ENCODE measurements at places on chromosomes 4 and X.

GRCh38 chr4:114727461-114727860 lies 128.9 kb downstream of the UGT8 start:
- DNase-seq, result no peak

- no peak for DNase-seq
These were observed 71.7 kb downstream of the SLC2A9 start for GRCh38 chr4:9949573-9949972.

DNA sequence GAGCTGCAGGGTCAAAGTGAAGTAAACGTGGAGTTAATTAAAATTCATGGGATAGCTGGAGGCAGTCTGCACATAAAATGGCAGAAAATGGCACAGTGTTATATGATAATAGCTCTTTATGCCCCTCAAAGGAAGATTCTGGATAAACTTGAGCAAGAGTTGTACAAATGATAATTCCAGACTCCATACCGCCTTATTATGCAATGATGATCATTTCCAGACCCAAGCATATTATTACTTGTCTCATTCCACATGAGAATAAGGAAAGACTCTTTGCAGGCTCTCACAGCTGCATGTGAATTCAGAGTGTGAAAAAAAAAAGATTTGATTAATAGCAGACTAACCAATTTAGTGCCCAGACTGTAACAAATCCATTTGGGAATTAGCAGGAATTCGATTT lies 105.4 kb downstream of the STK32B start:
- DNase-seq, result no peak

- no peak for DNase-seq
These were observed 24.0 kb downstream of the RPA4 start for GRCh38 chrX:96907516-96908272.

GRCh38 chr4:158163941-158164767 lies 8.7 kb downstream of the GASK1B start:
- DNase-seq, result no peak

All from A549 (cell line).